ENCODE measurements at places on chromosomes 2 and 18. TPM values are rescaled to one million over a fixed set of nuclear protein-coding genes. Genes with fewer than 3 reads are reported as not detected.

Gene TDRD15
- total RNA-seq = not detected

Gene DSC1
- not detected for total RNA-seq

Gene KLF11
- 63.6 TPM for total RNA-seq

Gene CNTNAP5
- total RNA-seq = not detected

Gene RGPD4
- not detected for total RNA-seq

Gene ELOA2
- not detected for total RNA-seq

Gene IL36G
- not detected for total RNA-seq

DNA sequence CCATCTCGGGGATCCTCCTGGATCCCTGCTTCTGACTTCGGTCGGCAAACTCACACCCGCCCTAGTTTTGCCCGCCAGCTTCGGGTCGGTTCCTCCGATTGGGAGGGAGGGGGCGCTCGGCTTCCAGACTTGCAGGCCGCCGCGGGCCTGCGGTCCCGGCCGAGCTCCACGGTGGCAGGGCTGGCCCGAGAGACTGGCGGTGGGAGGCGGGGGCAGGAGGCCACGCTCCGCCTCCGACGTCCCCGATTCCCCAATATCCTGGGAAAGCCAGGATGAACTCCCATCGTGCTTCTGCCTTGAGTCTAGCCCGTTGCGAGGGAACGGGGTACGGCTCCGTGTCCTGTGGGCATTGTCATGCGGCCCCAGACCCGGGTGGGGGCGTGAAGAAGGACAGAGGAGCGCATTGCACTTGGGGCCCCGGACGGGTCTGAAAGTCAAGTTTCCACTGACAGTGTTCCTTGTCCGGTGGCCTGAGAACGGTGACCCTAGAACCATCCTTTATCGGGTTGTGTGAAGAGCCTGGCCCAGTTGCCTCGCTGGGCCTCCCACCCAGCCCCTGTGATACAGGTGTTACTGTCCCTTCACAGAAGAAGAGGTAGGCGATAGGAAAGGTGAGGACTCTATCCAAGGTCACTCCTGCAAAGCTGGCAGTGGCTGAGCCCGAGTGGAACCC is 2.4 kb upstream of the INHBB start:
- DNase-seq = peak; percentile 34

DNA sequence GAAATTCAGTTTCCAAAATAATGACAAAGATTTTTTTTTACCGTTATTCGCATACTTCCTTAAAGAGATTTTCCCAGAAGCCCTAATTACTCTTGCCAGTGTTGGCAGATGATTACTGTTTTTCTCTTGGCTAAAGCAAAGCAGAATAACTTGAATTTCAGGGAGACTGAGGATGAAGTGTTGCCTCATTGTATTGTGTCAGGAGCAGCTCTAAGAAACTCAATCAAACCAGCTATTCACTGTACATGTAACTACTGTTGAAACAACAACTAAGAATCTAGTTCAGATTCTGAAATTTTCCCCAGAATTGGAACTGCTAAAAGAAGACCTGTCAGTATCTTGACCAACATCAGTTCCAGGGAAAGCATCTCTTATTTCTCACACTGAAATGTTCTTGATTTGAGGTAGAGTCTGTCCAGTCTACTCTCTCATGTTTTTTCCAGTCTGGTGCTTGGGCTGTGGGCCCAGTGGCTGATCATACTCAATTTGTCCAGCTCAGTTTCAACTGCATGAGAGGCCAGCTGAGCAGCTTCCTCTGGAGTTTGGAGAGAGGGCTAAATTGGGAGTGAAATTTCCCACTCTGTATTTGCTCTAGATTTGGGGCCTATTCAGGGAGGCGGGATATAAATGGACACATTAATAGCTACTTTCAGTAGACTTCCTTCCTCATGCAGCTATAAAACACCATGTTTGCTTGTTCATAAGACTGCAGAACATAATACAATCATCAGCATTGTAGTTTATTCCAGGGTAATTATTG is 78.5 kb downstream of the PPP1R1C start:
- no peak for DNase-seq

GRCh38 chr2:233354971-233355574 is 779 bp downstream of the DGKD start:
- DNase-seq = no peak

DNA sequence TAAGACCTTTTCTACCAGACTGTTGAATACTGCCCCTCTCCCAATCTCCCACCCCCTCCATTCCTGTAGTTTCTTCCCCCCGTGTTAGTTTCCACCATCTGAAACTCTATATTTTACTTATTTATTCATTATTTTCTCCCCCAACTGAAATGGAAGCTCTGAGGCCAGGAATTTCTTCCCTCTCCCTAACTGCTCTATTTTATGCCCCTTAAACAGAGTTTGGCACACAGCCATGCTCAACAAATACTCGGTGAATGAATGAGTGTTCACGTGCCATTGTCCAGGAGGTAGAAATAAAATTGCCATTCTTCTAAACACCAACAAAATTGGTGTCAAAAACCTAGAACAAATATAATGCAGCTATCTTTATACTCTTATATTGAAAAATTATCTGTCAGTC is 5.6 kb downstream of the ITGB1BP1 start:
- no peak for DNase-seq

- no peak for DNase-seq
These were observed 49.5 kb downstream of the SLC40A1 start for GRCh38 chr2:189530965-189531637.

DNA sequence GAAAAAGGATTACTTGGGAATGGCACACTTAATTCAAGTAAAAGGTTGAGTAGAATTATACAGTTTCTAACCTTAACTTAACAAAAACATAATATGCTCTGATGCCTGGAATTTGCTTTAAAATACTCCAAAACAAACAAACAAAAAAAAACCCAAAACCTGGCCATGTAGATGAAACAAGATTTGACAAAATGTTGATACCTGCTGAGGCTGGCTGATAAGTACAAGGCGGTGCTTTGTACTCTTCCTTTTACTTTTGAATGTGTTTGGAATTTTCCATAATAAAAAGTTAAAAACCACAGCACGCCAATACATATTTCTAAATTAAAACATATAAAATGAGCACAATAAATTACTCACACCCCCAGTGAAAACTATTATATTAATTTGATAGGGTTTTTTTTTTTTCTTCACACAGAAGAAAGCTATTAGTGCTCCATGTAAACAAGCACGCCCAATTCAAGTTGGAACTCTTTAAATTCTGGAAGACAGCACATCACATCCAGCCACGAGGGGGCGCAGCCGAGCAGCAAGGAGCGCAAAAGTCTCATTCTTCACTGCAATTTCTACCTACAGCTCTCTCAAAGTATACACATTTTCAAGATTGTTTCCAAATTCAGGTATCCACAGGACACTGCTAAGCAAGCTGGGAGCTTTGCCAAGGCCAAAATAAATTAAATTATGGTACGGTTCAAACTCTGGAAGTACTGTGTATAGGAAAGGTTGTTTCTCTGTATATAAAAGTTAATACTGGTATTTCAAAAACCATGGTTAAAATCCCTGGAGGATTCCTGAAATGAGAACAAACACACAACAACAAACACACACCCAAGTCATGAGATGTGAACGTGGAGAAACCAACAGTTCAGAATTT is 7.5 kb downstream of the SERTAD2 start:
- peak; percentile 99 for DNase-seq

DNA sequence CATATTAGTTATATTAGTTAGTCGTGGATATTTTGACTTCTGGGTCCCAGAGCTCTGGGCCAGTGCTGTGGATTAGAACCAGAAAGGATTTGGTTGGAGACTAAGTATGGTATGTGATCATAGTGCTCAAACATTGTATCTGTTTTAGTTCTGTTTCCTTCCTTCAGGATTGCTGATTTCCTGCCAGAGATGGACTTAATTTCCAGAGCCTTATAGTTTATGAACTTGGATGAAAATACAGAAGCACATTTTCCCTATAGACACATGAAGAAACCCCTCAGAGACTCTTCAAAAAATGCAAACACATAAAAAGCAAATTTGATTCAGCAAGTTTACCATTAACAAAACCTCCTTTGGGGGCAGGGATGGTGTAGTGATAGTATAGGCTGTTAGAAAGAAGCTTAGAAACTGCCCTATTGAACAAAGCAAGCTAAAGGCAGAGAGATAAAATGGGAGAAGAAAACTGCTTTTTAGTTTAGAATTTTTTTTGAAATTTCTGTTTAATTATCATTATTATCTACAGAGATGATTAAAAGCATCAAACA is 88.7 kb upstream of the EFEMP1 start:
- DNase-seq = no peak

GRCh38 chr2:208546107-208546506 is 139.5 kb downstream of the PTH2R start:
- DNase-seq = no peak

DNA sequence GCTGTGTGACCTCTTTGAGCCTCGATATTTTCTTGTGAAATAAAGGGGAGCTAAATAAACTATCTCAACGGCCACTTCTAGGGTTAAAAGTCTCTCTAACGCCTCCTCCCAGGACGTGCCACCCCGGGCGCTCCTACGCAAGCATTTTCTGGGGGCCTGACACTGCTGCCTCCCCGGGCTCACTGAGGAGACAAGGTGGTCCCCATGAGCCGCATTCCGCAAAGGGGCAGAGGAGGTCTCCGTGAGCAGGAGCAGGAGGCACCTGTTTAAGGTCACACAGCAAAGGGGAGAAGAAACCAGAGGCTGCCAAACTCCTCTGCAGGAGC is 913 bp upstream of the WNT10A start:
- no peak for DNase-seq

- no peak for DNase-seq
These were observed 207.2 kb downstream of the SLC8A1 start for GRCh38 chr2:40244675-40245074.
